ENCODE measurements at places on chromosomes 5 and 9.

DNA sequence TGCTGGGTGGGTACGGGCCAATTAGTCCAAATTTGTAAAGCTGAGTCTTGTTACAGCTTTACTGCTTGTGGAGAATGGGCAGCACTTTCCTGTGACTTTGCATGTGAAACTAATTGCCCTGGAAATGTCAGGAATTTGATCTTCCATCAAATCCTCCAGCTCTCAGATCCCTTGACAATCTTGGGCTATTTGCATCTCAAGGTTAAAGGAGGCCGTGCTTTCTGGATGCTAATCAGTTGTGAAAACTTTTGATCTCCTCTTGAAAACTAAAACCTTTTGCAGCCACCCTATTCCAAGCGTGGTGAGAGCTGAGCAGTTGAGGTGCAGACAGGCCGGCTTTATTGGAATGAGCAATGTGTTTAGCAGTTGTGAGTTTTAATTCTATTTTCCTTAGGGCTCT, 68.0 kb upstream of the CLINT1 start:
- no peak for DNase-seq

- DNase-seq: peak; percentile 80
Measured at GRCh38 chr5:175464074-175464941, 14.1 kb upstream of the SFXN1 start.

DNA sequence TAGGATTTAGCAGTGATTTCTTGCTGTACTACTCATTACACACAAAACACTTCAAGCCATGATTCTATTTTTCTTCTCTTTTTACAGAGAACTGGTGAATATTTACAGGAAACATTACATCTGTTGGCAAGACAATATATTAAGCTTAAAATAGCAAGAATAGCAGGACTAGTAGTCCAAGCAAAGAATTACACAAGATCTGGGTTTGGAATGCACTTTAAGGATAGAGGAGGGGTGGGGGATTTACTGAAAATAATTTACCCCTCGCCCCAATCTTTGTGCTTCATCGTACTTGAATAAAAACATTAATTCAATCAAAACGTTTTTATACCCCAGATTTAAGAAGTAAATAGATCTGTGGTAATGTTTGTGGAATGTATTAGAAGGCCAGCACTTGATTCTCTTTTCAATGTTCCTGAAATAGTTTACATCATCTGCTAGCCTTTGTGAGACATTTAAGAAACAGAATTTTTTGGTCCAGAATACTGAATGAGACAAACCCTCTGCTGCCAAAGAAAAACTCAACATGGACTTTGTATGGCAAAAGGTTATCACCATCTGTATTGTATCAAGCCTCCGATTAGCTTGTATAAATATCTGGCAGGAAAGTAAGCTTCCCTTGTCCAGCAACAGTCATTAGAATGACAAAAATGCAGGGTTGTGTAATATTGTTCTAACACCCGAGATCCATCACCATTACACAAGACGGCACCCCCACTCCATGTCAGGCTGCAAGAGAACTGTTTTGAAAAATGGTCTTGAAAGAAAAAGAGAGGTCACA, 23.8 kb downstream of the SVEP1 start:
- DNase-seq: no peak

DNA sequence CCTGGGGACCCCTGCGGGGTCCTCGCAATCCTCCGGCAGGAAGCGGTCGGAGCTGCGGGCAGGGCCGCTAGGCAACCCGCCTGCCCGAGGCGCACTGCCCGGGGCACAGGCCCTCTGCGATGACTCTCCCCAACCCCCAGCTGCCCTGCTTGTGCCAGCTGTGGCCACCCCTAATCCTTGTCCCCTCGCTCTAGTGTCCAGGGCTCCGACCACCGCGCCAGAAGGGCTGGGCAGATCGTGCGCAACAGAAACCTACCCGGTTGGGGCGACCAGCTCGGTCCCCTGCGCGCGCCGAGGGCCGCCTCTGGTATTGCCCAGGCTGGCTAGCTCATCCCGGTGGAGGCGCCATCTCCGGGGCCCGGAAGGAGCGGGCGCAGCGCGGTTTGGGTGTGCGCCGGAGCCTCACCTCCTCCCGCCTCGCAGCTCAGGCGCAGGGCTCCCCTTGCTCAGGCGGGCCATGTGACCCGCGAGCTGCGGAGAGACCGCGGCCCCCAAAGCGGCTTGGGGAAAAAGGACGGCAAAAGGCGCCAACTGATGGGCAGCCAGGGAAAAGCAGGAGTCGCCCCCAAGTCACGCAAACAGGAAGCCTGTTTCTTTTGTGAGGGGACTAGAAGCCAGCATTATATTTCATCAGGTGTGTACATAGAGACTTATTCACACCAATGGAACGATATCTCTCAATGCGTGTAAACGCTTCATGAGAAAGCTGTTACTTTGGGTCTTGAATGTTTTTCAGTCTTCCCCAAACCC, 46.8 kb upstream of the RNF20 start:
- no peak for DNase-seq

GRCh38 chr5:127564002-127564769, 46.7 kb downstream of the PRRC1 start:
- peak; percentile 18 for DNase-seq

DNA sequence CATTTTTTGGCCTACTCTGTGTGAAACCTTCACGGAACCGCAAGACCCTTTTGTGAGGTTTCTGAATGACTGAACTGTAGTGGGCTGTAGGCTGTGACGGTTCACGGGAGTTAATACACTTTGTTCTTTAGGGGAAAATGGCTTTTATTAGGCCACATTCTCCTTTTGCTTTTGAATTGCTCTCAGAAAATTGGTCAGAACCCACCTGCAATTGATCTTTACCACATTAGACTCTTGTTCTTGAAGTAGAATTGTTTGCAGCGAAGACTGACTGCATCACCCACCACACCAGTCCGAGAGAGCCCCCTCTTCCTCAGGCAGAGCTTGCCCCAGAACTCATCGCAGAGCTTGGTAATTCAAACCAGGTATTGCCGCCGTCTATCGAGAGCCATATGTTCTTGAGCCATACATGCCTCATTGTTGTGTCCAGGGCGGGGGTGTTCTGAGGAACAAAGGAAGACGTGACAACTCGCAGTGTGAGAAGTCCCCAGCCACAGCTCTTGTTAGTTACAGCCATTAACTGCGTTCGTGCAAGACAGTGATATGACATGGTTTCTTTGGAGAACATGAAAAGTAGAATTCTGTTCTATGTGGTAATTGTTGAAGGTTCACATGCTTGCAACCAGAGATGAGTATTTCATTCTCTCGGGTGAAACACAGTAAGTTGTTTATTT, 166.4 kb upstream of the OTULINL start:
- DNase-seq: no peak

GRCh38 chr9:88418025-88418424, 29.8 kb downstream of the SPIN1 start:
- DNase-seq: no peak

DNA sequence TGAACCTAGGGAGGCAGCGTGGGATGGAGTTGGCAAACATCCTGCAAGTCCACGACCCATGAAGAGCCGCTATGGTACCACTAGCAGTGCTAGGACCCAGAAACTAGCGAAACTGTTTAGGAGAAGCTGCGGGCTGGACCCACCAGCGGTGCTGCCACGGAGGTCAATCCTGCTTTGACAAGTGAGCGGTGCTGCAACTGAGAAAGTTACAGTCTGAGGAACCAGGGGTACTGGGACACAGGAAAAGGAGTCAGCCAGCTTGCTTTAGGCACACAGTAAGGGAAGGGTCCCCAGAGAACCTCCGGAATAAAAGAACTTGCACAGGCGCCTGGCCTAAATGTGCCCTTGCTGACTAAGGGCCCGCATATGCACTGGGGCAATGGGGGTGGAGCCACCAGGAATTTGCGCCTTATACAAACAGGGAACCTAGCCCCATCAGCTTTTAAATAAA, 23.6 kb upstream of the ANXA2R start:
- DNase-seq: no peak

DNA sequence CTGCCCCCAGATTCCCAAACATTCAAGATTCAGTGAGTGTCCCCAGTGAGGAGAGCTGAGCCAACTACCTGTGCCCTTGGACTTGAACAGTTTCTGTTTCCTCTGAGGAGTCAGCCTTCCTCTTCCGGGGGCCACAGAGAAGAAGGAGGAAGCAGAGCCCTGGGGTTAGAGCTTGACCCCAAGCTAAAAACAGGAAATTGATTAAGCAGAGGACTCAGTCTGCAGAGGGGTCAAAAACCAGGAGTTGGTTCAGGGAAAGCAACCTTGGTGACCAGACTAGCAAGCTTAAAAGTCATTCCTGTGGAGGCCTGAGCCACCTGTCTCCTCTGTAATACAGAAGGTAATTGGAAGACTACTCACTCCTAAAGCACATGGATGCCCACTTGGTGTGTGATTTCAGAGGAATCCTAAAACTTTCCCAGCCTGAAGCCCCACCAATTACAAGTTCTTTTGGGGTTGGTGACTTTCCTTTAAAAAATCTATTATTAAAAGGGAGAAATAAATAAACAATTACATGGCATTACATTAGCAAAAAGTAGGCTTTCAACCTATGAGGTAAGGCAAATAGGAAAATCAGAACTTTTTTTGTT, 64.2 kb upstream of the SELENOP start:
- no peak for DNase-seq

GRCh38 chr5:7852988-7853387, 2.1 kb upstream of the CFAP90 start:
- DNase-seq: no peak

- no peak for DNase-seq
Measured at GRCh38 chr9:13137426-13137825, 142.1 kb downstream of the MPDZ start.

GRCh38 chr9:75754080-75754479, 136.4 kb upstream of the PCSK5 start:
- no peak for DNase-seq

DNA sequence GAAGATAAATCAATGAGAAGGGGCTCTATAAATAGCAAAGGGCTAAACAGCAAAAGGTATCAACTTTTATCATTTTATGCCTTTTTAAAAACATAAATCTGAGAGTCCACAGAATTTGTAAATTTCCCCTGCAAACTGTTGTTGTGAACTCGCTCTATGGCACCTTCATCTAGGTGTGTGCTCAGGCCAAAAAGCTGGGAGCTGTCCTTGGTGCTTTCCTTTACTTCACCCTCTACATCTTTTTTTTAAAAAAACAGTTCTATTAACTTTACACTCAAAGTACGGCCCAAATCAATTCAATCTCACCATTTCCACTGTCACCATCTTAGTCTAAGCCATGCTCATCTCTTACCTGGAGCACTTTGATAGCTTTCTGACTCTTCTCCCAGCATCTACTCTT, 108.2 kb upstream of the GPR151 start:
- DNase-seq: no peak

Data from NCI-H187 (cell line).